ENCODE measurements at places on chromosomes 7 and 10.

- DNase-seq = no peak
These were observed 40.6 kb downstream of the GHRHR start for GRCh38 chr7:31004393-31004792.

- DNase-seq = no peak
These were observed 18.0 kb downstream of the CNNM2 start for GRCh38 chr10:102935939-102936605.

- DNase-seq = no peak
These were observed 38.1 kb downstream of the FOXK1 start for GRCh38 chr7:4720225-4720624.

DNA sequence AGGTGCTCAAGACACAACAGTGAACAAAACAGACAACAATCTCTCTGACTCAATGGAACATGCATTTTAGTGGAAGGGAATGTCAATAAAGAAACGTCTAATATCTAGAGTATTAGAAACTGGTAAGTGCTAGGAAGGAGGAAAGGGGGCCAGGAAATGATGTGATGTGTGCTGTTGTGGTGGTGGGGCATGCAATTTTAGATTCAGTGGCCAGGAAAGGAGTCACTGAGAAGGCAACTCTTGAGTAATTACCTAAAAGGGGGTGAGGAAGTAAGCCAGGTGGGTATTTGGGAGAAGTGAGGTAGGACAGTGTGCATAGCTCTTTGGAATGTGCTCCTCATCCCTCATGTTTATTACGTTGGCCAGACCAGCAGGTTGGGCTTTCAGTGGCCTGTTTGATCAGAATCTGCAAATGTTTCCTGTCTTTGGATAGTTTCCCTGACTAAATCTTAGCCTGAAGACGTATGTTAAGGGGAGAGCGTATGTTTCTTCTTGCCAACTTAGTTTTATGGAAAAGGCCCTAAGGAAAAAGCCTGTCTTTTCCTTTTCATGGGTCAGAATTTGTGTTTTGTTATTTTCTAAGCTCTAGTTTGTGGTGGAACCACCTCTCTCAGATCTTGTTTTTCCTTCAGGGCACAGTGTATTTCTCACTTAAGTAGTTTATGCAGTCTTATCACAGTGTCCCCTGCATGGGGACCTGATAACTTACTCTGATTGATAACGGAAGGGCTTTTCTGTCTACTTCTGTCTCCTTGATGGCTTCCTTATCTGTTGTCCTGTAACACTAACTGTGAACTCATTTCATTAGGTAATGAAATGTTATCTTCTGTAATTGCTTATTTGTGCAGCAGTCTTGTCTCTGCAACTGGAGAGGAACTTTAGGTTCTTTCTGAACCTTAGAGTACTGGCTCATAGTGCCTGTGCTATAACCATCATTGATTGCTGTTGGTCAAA is 203.7 kb downstream of the AUTS2 start:
- DNase-seq = no peak

- peak; percentile 26 for DNase-seq
These were observed 22.8 kb downstream of the RGR start for GRCh38 chr10:84267503-84268126.

- DNase-seq = no peak
These were observed 854 bp downstream of the MTG1 start for GRCh38 chr10:133394801-133395221.

- DNase-seq = no peak
These were observed 1.7 kb downstream of the ADAMTS14 start for GRCh38 chr10:70673929-70674559.

- no peak for DNase-seq
These were observed 5.0 kb downstream of the YWHAG start for GRCh38 chr7:76353744-76354143.

Measured in A549 (cell line).